Spinal cord (tissue), 10 donors: ENCODE measurements at places on chromosomes 5 and 9. TPM values are rescaled to one million over a fixed set of nuclear protein-coding genes. Genes with fewer than 3 reads are reported as not detected.

Gene SPTLC1
- total RNA-seq = 83.2 TPM

- DNase-seq = no peak
Measured at GRCh38 chr9:126957687-126958053, 43.1 kb downstream of the RALGPS1 start.

DNA sequence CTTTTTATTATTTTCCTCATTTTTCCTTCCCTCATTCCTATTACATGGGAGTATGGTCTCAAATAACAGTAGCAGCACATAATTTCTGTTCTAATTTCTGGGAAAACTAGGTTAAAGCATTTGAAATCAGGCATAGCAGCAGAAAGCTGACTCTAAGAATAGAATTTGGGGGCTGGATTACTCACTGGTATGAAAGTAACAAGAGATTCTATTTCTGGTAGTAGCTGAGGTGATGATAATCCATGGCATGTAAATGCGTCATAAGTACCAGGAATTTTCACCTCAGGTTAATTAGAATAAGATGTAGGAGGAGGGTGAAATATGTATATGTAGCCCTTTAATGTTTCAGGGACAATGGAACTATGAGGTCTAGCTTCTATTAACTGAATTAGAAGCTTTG is 662.0 kb downstream of the PTPRD start:
- no peak for DNase-seq

DNA sequence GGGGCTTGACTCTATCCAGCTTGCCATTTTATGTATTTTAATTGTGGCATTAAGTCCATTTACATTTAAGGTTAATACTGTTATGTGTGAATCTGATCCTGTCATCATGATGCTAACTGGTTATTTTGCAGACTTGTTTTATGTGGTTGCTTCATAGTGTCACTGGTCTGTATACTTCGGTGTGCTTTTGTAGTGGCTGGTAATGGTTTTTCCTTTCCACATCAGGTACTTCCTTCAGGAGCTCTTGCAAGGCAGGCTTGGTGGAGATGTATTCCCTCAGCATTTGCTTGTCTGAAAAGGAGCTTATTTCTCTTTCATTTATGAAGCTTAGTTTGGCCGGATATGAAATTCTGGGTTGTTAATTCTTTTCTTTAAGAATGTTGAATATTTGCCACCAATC is 145.9 kb downstream of the CPLANE1 start:
- no peak for DNase-seq

GRCh38 chr9:86116425-86116824 is 17.1 kb upstream of the GOLM1 start:
- no peak for DNase-seq

DNA sequence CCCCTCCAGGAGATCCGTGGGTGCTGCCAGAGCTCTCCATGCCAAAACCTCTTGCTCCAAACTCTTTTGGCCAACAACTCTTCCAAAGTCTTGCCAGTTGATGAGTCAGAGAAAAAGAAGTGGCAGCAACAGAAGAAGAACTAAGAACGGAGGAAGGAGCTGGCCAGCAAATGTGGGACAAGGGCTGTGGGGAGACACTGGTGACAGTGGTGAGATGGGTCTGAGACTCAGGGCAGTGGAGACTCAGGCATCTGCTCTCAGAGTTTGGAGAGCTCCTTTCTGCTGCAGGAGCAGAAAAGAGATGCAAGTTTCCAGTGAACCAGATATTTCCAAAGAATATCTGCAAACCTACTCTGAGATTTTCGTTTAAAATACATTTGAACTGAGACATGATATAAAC is 92.3 kb upstream of the SEMA6A start:
- DNase-seq = no peak

Gene LCN12
- 4.1 TPM for total RNA-seq

DNA sequence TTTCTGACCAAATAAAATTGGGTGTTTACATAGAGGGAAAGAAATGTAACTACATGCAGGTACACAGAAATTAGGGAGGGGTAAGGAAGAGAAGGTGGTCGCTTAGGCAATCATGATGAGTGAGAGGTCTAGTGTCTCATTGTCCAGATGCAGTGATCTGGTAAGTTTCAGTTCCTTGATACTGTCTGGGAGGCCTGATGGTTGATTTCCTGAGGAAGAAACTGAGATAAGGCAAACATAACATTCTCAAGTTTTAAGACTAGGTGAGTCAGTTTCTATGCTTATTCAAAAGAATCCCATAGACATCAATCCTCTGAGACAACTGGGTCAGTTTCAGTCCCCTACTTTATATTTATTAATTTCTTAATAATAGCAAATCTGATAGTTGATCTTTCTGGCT is 843.3 kb upstream of the CDH10 start:
- no peak for DNase-seq

- DNase-seq = no peak
Measured at GRCh38 chr9:136965771-136966484, 11.4 kb upstream of the PTGDS start.

GRCh38 chr5:163293836-163294235 is 143.6 kb upstream of the CCNG1 start:
- no peak for DNase-seq

DNA sequence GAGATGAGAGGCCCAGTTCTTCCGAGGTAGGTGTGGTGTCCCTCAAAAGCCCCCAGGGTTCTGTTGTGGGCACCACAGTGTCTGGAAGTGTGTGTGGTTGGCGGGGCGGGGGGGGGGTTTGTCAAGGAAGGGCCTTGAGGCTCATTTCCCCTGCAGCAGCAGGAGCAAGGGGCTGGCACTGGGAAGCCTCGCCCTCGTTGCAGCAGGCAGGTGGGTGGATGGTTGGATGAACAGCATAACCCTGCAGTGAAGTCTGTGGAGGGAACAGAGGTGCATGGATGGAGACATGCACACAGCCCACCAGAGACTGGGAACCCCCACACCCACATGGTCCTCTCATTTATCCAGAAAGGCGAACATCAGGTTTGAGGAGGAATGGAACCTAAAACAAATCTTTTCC is 2.0 kb upstream of the SPATA31E1 start:
- no peak for DNase-seq

GRCh38 chr5:116459301-116459700 is 115.3 kb downstream of the SEMA6A start:
- no peak for DNase-seq

DNA sequence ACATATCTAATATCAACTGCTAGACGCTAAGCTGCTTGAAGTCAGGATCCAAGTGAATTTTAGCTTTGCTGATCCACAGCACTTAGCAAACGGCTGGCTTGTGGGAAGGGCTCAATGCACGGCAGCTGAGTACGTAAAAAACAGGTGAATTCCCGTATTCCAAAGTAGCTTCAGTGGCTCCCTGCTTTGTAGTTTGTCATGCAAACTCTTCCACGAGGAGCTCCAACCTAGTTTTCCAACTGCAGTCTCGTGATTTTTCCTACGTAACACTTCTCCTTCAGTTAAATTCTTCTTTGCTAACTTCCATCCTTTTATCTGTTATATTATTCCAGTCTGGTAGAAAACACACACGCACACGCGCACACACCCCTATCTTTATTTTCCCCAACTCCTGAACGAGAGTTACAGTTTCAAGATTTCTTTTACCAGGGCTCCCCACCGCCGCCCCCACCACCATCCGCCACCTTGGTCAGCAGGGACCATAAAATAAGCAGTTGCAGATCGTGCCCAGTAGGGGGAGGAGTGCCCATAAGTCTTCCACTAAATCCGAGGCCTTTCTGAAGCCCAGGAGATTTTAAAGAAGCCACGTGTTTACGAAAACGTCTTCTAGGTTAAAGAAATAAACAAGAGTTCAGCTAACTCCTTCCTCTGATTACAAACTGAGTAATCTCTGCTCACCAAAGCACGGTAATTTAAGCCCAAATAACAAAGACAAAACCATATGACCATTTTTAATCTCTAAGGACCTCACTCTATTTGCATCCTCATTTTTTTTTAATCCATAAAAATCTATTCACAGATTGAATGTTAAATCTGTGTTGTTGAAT is 34.8 kb upstream of the TRIO start:
- DNase-seq = no peak

- DNase-seq = no peak
Measured at GRCh38 chr9:15867988-15868387, 315.1 kb downstream of the CCDC171 start.
